ENCODE measurements at places on chromosomes 3 and 15.

GRCh38 chr3:66744986-66745385 lies 244.2 kb upstream of the LRIG1 start:
- DNase-seq = no peak

DNA sequence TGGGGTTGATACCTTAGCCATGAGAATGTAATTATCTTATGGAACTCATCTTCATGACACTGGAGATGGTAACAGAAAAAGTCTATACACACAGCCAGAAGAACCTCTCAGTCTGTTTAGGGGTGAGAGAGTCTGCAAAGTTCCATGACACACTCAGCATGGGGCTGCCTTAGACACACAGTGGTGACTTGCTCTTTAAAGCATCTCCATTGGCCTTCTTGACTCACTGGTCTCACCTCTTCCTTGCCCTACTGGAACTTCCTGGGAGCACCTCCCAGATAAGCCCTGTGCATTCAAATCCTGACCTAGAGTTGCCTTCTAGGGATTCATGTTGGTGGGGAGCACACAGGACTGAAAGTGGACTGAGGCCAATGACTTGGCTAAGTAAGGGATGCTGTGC lies 9.3 kb downstream of the MAGI1 start:
- no peak for DNase-seq

GRCh38 chr3:153442386-153442785 lies 280.4 kb downstream of the RAP2B start:
- DNase-seq = no peak

DNA sequence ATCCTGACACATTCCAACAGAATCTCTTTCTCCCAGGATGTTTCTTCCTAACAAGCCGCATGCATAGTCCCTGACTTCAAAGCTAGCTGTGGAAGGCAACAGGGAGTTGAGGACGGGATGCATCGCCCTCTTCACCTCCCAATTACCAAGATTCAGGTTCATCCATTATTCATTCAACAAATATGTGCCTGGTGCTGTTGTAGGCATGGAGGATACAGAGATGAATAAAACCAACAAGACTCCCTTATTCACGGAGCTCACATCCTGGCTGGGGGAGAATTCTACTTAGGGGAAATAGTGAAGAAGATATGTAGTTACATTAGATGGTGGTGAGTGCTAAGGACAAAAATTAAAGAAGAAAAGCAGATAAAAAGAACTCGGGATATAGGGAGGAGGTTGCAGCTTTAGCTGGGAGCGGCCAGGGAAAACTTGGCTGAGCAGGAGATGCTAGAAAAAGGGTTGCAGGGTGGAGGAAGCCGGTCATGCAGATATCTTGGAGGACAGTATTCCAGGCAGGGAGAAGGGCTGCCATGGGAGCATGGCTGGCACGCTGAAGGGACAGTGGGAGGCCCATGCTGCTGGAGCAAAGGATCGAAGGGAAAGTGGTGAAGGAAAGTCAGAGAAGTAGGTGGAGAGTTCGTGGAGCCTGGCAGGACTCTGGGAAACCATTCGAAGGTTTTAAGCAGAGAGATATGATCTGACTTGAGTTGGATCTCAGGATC lies 5.0 kb downstream of the ITGB5 start:
- DNase-seq = no peak

DNA sequence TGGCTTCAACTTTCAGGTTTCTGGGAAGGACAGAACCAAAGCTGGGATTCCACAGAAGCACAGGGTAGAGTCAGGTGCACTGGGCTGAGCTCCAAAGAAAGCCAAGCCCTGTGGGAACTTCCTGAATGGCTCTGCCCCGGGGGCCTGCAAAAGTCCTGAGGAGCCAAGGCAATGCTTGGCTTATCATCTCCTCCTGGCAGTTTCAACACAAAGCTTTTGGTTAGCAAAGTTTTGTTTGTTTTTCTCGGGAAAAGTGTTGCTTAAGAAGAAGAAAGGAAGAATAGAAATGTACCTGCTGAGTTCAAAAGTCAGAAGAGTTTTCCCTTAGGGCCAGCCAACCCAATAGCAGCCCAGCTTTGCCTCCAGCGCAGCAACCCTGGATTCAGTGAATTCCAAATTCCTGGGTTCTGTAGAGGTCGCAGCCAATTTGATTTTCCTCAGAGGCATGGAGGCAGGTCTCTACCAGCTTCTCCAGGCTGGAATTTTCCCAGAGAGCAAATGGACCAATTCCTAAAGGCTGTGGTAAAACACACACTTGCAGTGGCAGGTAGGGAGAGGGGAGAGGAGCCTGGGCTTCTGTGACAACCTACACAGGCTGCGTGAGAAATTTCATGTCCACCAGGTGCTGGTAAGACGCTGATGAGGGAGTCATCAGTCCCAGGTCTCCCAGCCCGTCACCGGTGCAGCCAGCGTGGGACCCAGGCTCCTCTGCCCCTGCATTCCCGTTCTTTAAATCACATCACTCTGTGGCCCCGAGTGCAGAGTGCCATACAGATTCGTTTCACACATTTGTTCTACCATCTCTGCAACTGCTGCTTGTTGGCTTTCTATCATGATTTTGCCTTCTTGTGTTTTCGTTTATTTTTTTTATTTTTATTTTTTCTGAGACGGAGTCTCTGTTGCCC lies 54.3 kb upstream of the SNRPA1 start:
- no peak for DNase-seq

GRCh38 chr3:80285388-80285787 lies 517.6 kb upstream of the ROBO1 start:
- DNase-seq = no peak

DNA sequence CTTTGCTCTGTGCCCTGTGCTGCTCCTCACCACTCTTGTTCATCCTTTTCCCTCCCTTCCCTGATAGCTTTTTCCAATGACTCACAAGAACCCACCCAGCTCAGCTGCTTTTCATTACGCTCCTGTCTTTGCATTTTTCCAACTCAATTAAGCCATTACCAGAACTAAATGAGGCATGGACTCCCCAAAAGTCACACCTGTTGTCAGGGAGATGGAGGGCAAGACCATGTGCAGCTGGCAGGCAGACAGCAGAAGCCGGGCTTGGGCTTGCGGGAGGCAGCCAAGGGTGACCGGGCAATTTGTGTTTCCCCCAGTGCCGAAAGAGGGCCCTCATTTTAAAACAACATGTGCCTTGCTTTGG lies 64.3 kb downstream of the CASR start:
- no peak for DNase-seq

GRCh38 chr15:73631915-73632669 lies 1.1 kb downstream of the NPTN start:
- no peak for DNase-seq

DNA sequence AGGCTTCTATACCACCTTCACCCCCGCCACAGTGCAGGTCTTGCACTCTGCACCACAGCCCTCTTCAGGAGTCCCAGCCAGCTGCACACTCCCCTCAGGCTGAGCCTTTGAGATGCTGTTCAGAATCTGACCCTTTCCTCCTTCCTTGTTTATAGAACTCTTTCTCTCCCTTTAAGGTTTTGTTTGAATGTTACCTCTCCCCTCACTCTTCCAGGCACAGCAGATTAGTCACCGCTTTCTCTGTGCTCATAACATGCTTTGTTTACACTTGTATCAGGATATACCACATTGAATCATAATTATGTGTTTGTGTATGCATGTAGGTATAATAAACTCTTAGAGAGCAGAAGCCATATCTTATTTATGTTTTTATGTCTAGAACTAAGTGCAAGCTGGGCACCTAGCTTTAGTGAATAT lies 168.4 kb upstream of the BCL6 start:
- DNase-seq = no peak

DNA sequence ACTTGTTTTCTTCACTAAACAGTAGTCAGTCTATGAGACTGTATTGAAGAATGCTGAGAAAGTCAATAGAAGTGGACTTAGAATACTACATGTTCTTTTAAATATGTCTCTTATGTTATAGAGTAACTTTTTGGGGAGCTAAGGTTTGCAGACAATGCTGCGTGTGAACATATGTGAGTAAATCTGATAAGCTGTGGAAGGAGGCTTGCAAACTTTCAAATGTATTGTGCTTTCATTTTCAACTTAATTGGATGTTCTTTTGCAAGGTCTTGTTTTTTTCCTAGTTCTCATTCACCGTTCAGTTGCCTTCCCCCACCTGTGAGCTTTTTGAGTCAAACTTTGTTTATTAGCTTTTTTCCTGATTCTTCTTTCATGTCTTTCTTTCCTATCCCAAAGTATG lies 176.2 kb downstream of the LPP start:
- no peak for DNase-seq

DNA sequence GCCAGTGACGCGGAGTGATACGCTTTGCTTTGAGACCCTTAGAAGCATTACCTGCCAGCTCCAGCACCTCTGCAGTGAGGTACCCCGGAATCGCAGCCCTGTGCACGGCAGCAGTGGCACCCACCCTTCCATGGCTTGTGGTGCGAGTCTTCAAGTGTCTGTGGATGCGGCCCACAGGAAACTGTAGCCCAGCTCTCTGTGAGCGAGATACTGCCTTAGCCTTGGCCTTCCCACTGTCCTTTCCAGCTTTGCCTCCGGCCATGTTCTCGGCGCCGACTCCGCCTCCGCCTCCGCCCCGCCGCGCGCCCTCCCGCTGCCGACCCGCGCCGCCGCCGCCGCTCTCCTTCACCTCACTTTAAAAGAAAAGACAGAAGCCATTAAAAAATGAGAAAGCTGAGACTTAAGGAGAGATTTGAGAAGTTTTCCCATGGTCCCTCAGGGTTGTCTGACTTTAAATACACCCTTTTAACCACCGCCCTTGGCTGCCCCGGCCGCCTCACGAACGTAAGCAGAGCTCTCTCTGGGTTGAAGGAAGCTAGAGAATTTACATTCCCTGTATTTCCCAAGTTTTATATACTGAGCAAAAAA lies 78.5 kb upstream of the FAM174B start:
- no peak for DNase-seq

All from GM12864 (cell line).